Stomach (tissue), 19 donors: ENCODE measurements at places on chromosomes 6 and 20. TPM values are rescaled to one million over a fixed set of nuclear protein-coding genes. Genes with fewer than 3 reads are reported as not detected.

- no peak overlapping the region for H3K4me3 ChIP-seq
- H3K27me3 ChIP-seq, result no peaks in the 10 kb centered on the region
- H3K4me1 ChIP-seq, result no peaks in the 10 kb centered on the region
Measured at GRCh38 chr6:134080171-134080795, 27.9 kb upstream of the SLC2A12 start.

GCNT2 gene
- total RNA-seq, result 53.8 TPM

GRCh38 chr6:141123497-141123896 is 1009.2 kb upstream of the GJE1 start:
- no peaks in the 10 kb centered on the region for H3K27me3 ChIP-seq
- no peaks in the 10 kb centered on the region for H3K36me3 ChIP-seq
- H3K4me1 ChIP-seq, result no peaks in the 10 kb centered on the region
- no peak for DNase-seq

GRCh38 chr6:5506149-5506548 is 244.8 kb downstream of the FARS2 start:
- no peaks in the 10 kb centered on the region for H3K27me3 ChIP-seq
- DNase-seq, result no peak
- H3K4me3 ChIP-seq, result no peak overlapping the region
- no peaks in the 10 kb centered on the region for H3K4me1 ChIP-seq
- no peak overlapping the region for H3K27ac ChIP-seq
- no peaks in the 10 kb centered on the region for H3K36me3 ChIP-seq

DNA sequence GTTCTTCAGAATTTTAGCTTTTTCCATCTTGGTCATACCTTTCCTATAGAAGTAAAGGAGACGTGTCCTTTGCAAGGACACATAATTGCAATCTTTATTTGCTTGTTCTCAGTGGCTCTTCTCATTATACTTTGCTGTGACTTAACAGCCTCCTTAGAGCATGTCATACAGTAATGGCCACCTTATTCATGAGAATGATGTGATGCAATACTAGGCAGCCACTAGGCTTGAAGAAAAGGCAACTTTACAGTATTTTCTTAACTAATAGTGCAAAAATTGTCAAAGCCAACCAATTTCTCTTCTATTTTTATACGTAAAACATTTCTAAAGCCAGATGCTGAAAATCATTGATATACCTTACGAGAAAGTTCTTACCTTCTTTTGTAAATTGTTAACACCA is 1296.8 kb upstream of the EYS start:
- no peak overlapping the region for H3K27ac ChIP-seq
- no peaks in the 10 kb centered on the region for H3K36me3 ChIP-seq
- no peak for DNase-seq
- H3K4me3 ChIP-seq, result no peak overlapping the region
- H3K4me1 ChIP-seq, result no peaks in the 10 kb centered on the region
- no peaks in the 10 kb centered on the region for H3K27me3 ChIP-seq

- no peak overlapping the region for H3K27ac ChIP-seq
- no peak for DNase-seq
- no peaks in the 10 kb centered on the region for H3K27me3 ChIP-seq
- no peaks in the 10 kb centered on the region for H3K4me1 ChIP-seq
Measured at GRCh38 chr6:112980676-112981075, 633.5 kb downstream of the RFPL4B start.

SYNDIG1 gene
- total RNA-seq, result not detected

PPIL1 gene
- 11.2 TPM for total RNA-seq

DNA sequence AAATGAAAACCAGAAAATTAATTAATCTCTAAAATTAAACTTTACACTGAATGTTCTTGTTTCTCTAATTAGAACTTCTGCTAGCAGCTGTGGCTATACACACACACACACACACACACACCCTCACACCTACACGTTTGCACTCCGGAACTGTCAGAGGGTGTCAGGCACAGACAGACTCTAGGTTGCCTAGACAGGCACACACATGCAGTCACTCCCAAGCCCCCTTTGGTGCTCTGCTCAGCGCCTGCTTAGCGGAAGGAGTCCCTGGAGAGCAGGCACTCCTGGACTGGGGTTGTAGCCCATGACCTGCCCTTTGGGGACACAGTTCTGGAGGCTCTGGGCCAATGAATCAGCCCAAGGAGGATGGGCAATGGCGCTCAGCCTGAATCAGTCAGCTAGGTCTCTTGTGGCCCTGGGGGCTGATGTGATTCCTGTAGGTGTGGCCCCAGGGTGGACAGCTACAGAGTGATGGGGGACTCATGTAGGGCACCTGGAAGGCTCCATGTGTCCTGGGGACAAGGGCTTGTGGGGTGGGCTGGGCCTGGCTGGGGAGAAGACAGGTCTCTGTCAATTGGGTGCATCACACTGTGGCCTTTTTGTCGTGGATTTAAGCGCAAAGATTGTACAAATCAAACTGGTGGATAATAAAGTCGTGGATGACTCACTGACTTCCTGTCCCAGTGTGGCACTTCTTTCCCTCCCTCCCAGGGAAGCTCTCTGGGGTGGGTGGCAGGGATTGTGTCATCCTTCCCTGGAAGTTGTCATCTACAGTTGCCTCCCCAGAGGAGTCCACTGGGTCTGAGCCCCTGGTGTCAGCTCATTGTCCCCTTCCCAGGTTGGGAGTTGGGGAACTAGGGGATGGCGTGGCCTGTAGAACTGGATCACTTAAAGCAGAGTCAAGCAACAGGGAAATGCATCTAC is 8.8 kb downstream of the TMEM151B start:
- DNase-seq, result no peak
- H3K4me3 ChIP-seq, result no peak overlapping the region
- peaks cover 13% of the 10 kb centered on the region for H3K4me1 ChIP-seq
- H3K27ac ChIP-seq, result no peak overlapping the region
- peaks cover 41% of the 10 kb centered on the region for H3K27me3 ChIP-seq

WASF1 gene
- total RNA-seq, result 0.58 TPM

GRCh38 chr6:159376516-159377158 is 207.4 kb downstream of the FNDC1 start:
- no peak overlapping the region for H3K27ac ChIP-seq
- no peaks in the 10 kb centered on the region for H3K36me3 ChIP-seq
- no peaks in the 10 kb centered on the region for H3K4me1 ChIP-seq
- no peak overlapping the region for H3K4me3 ChIP-seq
- no peaks in the 10 kb centered on the region for H3K27me3 ChIP-seq

DNA sequence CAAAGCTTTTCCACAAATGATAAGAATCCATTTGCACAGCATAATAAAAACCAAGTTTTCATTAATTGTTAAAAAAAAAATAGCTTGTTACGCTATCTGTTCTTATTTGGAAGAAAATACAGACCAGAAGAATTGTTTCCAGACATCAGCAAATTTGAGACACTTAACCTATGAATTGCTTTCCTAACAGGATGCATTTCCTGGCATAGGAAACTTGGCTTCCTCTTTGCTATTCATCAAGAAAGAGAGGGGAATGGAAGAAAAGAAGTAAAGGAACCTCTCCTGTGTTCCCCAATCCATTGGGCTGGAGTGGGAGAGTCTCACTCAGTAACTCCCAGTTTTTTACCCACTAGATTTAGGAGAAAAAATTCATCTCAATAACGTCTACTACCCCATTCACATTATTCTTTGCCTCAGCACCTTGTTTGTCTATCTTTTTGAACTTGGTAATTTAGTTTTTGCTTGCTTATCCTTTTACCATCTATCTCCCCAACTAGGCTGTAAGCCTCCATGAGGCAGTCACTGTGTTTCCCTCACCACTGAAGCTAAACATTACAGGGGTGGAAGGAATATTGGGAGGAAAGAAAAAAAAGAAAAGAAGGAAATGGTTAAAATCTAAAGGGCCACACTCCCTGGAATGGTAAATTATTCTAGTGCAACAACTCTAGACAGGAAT is 150.3 kb downstream of the COL21A1 start:
- H3K27me3 ChIP-seq, result no peaks in the 10 kb centered on the region
- H3K36me3 ChIP-seq, result no peaks in the 10 kb centered on the region
- H3K4me3 ChIP-seq, result no peak overlapping the region
- no peaks in the 10 kb centered on the region for H3K4me1 ChIP-seq

DNA sequence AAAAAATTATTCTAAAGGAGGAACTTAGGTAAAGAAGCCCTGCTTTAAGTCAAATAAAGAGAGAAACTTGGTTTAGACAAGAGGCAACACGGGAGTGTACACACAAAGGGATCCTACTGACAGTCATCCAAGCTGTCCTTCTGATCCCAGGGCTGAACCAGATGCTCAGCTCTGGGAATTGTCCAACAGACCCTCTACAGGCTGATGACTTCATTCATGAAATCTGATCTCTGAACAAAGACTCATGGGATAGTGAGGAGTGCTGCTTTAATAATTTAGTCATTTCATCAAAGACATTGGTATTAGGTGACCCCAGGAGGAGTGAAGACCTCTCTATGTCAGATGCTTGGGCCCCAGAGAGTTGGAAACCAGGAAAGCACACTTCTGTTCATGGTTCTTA is 65.6 kb upstream of the ARMH2 start:
- H3K4me1 ChIP-seq, result no peaks in the 10 kb centered on the region
- H3K36me3 ChIP-seq, result peaks cover 53% of the 10 kb centered on the region
- H3K4me3 ChIP-seq, result no peak overlapping the region
